ENCODE measurements at places on chromosomes 11 and 22. TPM values are rescaled to one million over a fixed set of nuclear protein-coding genes. Genes with fewer than 3 reads are reported as not detected.
A peak's percentile ranks its signal among the peaks of the same experiment; 100 is the strongest.

NCAM1 gene
- total RNA-seq: 42.0 TPM

CFAP300 gene
- 4.5 TPM for total RNA-seq

DNA sequence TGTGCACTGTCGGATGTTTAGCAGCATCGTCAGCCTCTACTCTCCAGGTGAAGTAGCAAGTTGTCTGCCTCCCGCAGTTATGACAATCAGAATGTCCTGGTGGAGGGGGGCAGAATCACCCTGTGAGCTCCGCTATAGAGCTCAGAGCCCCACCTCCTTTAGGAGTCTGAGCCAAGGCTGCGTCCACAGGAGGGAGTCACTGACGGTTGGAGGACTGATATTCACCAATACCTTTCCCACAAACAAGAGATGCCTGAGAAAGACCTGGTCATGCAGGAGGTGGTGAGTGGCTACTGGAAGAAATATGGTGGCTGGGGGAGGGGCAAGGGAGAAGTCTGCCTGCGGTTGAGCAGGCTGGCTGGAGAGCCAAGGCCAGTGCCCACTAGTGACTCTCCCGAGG, 41.7 kb upstream of the ADA2 start:
- no peak for DNase-seq

GRCh38 chr11:75140269-75141138, 10.4 kb upstream of the SLCO2B1 start:
- no peak for DNase-seq

DNA sequence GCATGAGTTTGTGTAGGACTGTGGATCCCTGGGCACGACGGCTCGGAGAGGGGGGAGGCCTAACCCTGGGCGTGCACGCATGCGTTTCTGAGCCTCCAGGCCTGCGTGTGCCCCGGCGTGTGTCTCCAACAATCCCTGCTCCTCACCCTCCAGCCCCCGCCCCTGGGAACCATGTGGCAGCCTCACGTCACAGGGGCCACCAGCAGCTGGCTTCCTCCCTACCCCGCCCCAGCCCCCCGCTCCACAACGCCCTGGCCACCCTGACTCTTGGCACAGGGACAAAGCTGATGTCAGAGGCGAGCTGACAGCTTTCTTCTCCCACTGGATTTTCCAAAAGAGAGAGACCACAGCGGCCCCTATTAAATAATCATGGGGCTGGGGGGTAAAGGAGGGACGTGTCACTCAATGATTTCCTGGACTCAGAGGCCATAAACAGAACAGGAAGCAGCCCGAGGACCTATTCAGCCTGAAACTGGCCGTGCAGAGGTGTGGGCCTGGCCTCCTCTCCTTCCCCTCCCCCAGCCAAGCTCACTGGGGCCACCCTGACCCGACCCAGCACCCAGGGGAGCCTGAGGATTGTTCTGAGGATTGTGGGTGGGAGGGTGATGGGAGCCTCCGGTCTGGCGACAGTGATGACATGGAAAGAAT, 6.8 kb upstream of the LIF start:
- DNase-seq: no peak

DNA sequence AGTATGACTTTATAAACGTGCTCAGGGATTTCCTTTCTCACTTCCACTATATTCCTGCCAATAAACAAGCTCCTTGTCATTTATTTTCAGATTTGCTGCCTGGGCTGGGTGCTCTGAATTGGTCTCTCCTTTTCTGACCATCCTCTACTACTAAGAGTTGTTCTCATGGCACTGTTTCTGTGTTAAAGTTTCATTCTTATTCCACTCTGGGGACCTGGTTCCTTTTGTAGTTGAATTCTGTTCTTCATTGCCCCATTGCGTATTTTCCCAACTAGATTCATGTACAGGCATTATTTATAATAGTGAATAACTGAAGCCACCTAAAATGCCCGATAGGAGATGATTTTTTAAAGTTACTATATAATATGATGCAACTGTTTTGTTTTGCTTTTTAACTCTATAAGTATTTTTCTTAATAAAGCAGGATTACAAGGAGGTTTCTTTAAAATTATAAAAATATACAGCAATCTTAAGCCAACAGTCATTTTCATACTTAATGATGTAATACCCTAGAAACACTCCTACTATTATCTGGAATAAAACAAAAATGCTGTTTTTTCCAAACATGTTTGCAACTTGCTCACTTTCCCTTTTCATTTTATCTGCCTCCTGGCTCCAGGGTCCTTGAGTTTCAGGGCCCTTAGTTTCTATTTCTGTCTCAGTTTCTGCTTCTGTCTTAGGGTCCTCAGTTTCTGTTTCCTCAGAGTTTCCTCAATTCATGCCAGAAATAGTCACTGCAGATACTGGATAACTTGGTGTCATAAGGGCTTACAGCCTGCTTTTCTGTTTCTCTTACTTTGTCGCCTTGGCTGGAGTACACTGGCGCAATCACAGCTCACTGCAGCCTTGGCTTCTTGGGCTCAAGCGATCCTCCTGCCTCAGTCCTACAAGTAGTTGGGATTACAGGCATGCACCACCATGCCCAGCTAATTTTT, 9.8 kb upstream of the FUT4 start:
- DNase-seq: no peak

OR51V1 gene
- not detected for total RNA-seq

DNA sequence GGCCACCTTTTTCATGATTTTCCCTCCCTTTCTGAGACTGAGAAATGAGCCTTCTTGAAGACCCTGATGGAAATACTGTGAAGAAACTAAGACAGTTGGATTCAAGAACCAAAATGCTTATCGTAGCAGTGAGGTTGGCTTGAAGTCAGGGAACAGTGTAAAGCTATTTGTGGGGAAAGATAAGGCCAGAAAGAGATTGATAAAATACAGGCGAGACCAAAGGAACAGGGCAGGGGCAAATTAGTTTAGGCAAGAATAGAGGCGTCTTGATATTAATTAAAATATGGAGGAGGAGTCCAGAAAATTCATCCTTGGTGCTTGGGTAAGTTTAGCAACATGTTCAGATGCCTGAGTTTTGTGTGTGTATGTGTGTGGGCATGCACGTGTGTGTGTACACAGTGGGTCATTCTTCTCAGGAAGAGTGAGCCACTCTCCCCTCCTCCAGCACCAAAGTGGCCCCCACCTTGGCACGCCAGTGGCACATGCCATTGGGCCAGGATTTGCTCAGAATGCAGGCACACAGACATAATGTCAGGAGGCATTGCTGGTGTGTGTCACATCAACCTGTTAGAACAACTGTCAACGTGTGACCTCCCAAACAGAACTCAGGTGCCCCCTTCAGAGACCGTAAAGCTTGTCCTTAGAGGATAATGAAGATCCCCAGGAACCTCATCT, 3.9 kb upstream of the EHF start:
- no peak for DNase-seq

AQP11 gene
- not detected for total RNA-seq

DNA sequence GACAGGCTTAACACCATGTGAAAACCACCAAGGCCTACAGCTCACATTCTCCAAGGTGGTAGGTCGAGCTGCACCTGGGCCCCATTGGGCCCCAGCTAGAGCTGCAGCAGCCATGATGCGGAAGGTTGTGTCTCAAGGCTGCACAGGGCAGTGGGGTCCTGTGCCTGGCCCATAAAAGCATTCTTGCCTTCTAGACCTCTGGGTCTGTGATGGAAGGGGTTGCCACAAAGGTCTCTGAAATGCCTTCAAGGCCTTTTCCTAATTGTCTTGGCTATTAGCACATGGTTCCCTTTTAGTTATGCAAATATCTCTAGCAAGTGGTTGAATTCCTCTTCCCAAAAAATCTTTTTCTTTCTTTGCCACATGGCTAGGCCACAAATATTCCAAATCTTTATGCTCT, 52.5 kb upstream of the C11orf58 start:
- DNase-seq: no peak

CNGA4 gene
- total RNA-seq: not detected

CCDC86 gene
- 13.5 TPM for total RNA-seq

PAMR1 gene
- total RNA-seq: 4.3 TPM

COPB1 gene
- 88.8 TPM for total RNA-seq

ARHGAP8 gene
- 4.0 TPM for total RNA-seq

GRCh38 chr11:9073466-9074225, 17.8 kb downstream of the SCUBE2 start:
- DNase-seq: no peak

PIH1D2 gene
- total RNA-seq: 2.2 TPM

DNA sequence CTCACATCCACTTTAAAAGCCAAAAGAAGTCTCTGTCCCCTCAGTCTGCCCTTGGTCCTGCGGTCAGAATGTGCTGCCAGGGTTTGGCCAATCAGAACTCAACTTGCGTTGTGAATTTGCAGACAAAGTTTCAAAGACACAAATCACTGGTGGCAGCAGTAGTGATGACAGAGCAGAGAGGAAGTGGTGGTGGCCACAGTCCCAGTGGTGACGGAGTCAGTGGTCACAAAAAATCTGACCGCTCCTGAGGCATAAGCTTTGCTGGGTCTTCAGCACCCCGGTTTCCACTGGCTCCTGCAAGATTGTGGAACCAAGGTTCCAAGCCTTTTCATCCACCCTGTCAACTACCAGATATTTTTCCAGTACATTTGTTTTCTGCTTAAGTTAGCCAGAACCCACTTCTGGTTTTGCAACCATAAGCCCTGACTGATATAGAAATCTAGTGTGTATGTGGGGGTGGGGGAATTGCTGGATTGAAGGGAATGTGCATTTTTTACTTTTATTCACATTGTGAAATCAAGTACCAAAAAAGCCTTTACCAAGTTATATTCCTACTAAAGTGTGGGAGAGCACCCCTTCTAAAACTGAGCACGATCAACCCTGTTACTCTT, 112.3 kb downstream of the TMPRSS5 start:
- DNase-seq: no peak

OR8D1 gene
- not detected for total RNA-seq

GRCh38 chr11:79437981-79438630, 2.7 kb downstream of the TENM4 start:
- DNase-seq: no peak

SERHL2 gene
- not detected for total RNA-seq

GRCh38 chr11:62879235-62879978, 1.3 kb upstream of the SLC3A2 start:
- DNase-seq: no peak

DNA sequence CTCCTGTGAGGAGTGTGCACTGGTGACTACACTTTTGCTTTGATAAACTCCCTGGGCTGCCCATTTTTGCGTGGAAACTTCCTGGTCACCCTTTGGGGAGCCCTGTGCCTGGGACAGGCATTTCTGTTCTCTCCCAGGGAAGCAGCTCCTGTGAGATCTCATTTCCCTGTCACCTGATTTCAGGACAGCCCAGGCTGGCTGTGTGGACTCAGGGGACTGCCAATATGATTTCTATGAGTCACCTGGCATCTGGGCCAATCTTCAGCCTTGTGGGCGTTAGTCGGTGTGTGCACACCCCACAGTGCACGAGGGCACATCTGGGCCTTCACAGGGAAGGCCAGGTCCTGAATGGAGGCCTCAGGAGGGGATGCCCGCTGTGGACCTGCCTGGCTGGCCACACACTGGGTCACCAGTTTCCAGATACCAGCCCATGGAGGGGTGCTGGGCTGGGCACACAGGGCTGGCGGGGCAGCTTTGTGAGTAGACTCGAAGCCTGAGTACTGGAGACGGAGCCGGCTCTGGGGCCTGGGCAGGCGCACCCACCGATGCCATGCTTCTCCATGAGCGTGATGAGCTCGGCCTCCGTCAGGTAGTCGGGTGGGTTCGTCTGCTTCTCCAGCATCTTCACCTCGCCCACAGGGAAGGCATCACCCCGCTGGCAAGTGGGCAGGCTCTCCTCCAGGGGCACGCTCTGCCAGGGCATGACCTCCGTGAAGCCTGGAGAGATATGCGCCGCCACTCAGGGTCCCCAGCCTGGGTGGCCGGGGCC, 9.4 kb upstream of the PPM1F start:
- DNase-seq: no peak

BIK gene
- not detected for total RNA-seq

- DNase-seq: no peak
These were observed 70.6 kb downstream of the ST3GAL4 start for GRCh38 chr11:126426106-126426505.

GRCh38 chr11:826836-827145, 928 bp upstream of the CRACR2B start:
- no peak for DNase-seq

GRCh38 chr22:29072193-29072978, 449 bp upstream of the KREMEN1 start:
- DNase-seq: peak; percentile 35

DEPDC7 gene
- total RNA-seq: 1.1 TPM

All from thoracic aorta (tissue), 2 donors.